ENCODE measurements at places on chromosomes 7 and 10.

DNA sequence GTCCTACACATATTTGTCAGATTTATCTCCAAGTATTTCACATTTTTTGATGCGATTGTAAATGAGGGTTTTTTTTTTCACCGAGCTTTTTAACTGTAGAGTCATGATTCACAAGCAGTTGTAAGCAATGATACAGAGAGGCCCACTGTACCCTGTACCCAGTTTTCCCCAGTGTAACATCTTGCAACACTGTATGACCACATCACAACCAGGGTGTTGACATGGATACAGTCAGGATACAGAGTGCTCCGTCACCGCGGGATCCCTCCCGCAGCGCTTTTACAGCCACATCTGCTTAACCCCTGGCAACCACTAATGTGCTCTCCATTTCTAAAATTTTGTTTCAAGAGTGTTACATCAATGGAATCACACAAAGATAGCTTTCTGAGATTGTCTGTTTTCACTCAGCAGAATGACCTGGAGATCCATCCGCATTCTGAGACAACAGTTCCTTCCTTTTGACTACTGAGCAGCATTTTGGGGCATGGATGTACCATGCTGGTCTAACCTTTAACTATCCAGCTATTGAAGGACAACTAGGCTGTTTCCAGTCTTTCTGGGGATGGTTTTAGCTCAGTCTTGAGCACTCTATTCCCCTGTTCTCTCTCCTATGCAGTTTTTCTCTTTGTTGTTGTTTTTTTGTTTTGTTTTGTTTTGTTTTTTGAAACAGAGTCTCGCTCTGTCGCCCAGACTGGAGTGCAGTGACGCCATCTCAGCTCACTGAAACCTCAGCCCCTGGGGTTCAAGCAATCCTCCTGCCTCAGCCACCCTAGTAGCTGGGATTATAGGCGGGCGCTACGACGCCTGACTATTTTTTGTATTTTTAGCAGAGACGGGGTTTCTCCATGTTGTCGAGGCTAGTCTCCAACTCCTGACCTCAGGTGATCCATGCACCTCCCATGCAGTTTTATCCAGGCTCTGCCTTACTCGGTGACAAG, 25.9 kb downstream of the GPRIN2 start:
- DNase-seq: no peak

DNA sequence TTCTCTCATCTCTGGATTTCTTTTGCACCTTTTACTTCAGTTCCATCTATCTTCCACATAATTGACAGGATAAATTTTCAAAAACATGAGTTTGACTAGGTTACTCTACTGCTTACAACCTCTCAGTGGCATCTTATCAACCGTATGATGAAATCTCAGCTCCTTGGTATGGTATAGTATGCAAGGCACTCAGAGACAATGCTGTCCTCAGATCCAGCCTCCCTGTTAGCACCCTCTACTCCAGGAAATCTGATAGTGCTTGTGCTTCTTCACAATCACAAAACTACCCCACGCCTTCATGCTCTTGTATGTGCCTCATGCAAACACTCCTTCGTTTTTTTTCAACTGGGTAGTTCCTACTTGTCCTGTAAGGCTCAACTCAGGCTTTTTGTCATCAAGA, 330.7 kb downstream of the GPR158 start:
- no peak for DNase-seq

- DNase-seq: no peak
Measured at GRCh38 chr10:119308089-119308488, 100.7 kb downstream of the GRK5 start.

- DNase-seq: no peak
Measured at GRCh38 chr7:47664650-47665195, 82.8 kb upstream of the TNS3 start.

GRCh38 chr10:32889631-32890212, 68.3 kb downstream of the ITGB1 start:
- no peak for DNase-seq

DNA sequence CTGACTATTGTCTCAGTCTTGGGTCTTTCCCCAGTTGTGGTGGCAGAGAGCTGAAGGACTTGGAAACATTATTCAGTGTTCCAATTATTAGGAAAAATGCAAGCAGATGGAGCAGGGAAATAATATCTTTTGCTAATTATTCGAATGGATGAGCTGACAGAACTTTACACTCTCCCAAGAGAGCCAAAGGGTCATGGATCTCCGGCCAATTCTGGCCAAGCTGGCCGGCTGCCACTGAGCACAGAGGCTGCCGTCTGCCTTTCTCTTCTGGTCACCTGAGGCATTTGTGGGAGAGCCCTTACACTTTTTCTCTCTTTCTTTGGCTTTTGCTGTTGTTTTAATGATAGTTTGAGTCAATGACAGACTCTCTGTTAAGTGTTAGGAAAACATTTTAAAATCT, 22.2 kb upstream of the CNTNAP2 start:
- no peak for DNase-seq

- DNase-seq: no peak
Measured at GRCh38 chr10:8817299-8817698, 762.8 kb downstream of the GATA3 start.

- DNase-seq: no peak
Measured at GRCh38 chr7:117004899-117005298, 51.6 kb downstream of the ST7 start.

- no peak for DNase-seq
Measured at GRCh38 chr10:102962267-102962666, 44.2 kb downstream of the CNNM2 start.

DNA sequence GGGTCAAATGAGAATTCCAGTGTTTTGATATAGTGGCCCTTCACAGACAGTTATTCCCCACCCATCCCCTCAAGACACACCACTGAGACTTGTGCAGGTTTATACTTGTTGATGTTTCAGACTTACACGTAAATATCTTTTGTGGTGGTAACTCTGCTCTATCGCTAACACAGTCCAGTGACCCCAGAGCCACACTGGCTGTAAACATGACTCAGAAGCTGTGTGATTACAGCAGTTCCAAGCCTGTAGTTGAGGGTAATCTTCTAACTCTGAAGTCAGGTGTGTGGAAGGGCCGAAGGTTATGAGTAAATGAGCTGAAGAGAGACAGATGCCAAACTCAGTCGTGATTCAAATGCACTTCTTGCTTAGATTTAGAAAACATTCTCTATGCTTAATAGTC, 19.4 kb downstream of the NOBOX start:
- DNase-seq: no peak

DNA sequence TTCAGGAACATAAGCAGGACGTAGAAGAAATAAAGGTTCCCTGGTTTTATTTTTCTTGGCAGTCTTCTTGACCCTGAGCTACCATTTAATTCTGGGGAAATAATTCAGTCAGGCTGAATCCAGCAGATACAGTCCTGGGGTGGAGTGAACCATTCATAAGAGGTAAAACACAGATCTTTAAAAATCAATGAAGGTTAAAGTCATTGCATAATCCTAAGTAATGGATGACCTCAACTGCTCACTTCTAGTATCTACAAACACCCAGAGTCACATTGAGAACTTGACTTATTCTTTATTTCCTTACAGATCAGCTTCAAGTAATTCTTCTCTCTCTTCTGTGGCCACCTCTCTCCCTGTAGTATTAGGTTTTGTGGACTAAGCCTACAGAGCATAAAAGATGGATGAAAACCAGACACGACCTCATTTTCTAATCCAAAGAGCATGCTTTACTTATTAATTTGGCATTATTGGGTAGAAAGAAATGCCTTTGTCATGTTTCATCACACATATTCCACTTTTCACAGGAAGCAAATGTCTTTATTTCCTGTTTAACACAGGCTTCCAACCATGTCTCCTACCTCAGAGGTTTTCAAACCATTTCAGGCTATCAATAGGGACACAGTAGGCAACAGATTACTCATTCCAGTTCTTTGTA, 182.3 kb upstream of the IMMP2L start:
- no peak for DNase-seq

GRCh38 chr10:113517165-113517900, 35.5 kb upstream of the HABP2 start:
- DNase-seq: no peak

DNA sequence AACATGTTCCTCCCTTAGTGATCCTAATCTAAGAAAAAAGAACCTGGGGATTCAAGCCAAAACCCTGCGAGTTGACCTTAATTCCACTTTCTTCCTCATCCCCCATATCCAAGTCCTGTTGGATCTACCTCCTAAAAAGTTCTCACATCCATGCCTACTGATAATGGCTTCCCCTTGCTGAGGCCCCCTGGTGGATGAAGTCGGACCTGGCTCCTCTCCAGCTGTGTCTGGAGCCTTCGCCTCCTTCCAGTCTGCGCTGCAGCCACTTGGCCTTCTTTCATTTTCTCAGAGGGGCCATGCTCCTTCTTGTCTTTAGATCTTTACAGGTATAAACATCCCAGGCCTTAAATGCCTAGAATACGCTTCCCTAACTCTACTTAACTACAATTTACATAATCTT, 8.1 kb downstream of the PDE1C start:
- peak; percentile 34 for DNase-seq

DNA sequence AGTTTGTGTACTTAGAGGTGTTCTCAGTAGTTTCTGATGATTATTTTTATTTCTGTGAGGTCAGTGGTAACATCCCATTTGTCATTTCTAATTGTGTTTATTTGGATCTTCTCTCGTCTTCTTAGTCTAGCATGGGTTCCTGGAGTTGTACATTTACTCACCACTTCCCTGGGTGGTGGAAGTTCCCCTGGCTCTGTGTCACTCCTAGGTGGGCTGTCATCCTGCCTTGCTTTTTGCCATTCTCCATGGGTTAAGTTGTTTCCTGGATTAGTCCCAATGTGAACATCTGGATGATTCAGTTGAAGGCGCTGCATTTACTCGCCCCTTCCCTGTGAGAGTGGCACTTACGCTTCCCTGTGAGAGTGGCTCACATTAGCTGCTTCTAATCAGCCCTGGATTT, 48.2 kb downstream of the GSAP start:
- DNase-seq: no peak

Measured in AML-193 (cell line).